ENCODE measurements at places on chromosomes 11 and 22.

- H3K4me3 ChIP-seq: peak overlapping the region; percentile 60
- H3K36me3 ChIP-seq: no peaks in the 10 kb centered on the region
- no peak for DNase-seq
- H3K4me1 ChIP-seq: peaks cover 24% of the 10 kb centered on the region
Measured at GRCh38 chr22:37088750-37089408, 20.6 kb downstream of the TMPRSS6 start.

- no peak for DNase-seq
- no peak overlapping the region for H3K4me3 ChIP-seq
- H3K4me1 ChIP-seq: no peaks in the 10 kb centered on the region
- no peaks in the 10 kb centered on the region for H3K36me3 ChIP-seq
- H3K27me3 ChIP-seq: no peaks in the 10 kb centered on the region
Measured at GRCh38 chr11:133070791-133071190, 461.5 kb downstream of the OPCML start.

DNA sequence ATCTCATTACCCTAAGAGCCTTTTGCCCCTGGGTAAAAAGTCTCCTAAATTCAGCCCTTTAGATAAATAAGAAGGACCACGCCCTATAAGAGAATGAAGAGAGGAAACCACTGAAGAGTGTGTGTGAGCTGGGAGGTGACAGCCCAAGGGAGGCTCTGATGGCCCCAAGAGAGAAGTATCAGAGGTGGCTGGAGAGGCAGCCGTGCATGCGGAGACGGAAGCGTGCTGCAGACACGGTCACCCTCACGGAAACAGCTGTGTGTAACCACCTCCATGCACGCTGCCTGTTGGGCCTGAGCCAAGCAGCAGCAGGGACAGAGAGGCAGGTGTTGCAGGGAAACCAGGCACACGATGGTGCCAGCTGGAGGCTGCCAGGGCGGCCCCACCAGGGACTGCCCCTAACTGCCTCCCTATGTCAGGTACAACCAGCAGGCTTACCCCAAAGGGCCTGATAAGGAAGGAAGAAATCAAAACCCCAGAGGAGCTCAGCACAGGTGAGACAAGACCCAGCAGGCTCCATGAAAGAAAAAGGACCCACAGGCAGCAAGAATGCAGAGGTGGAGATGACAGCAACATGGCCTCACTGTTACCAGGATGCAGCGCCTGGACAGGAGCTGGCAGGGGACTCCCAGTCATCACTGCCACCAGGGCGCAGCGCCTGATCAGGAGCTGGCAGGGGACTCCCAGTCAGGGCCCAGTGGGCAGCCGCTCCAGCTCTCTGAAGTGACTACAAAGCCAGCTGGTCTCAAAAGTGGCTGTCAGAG, 7.8 kb downstream of the LARGE2 start:
- DNase-seq: peak; percentile 22
- peak overlapping the region; percentile 44 for H3K27ac ChIP-seq
- no peaks in the 10 kb centered on the region for H3K27me3 ChIP-seq
- H3K4me3 ChIP-seq: no peak overlapping the region

- H3K36me3 ChIP-seq: peaks cover 27% of the 10 kb centered on the region
- no peak overlapping the region for H3K27ac ChIP-seq
- no peaks in the 10 kb centered on the region for H3K27me3 ChIP-seq
- H3K4me1 ChIP-seq: peaks cover 58% of the 10 kb centered on the region
- no peak for DNase-seq
Measured at GRCh38 chr11:6404342-6405051, 14.2 kb downstream of the SMPD1 start.

GRCh38 chr11:86949995-86950660, 5.1 kb downstream of the FZD4 start:
- H3K27me3 ChIP-seq: peaks cover 42% of the 10 kb centered on the region
- DNase-seq: no peak
- H3K4me1 ChIP-seq: peaks cover 4% of the 10 kb centered on the region
- no peak overlapping the region for H3K27ac ChIP-seq
- H3K36me3 ChIP-seq: no peaks in the 10 kb centered on the region
- no peak overlapping the region for H3K4me3 ChIP-seq

All from activated T-helper 2 cell treated with anti-CD3 and anti-CD28 coated beads, Interferon-gamma antibody, Interleukin-2, Interleukin-4, amounts not matched to agents 10 μg/mL and 5 μg/mL and 100 μg/mL, durations not matched to agents 14 hours and 24 hours and 36 hours (primary cell).